Stimulated activated CD4-positive, alpha-beta T cell treated with anti-CD3 and anti-CD28 coated beads, Interleukin-15, amount 100 ng/mL, for 1 hour (primary cell): ENCODE measurements at places on chromosomes 13 and 19.

- DNase-seq: no peak
Measured at GRCh38 chr13:80430561-80430960, 89.6 kb upstream of the SPRY2 start.

DNA sequence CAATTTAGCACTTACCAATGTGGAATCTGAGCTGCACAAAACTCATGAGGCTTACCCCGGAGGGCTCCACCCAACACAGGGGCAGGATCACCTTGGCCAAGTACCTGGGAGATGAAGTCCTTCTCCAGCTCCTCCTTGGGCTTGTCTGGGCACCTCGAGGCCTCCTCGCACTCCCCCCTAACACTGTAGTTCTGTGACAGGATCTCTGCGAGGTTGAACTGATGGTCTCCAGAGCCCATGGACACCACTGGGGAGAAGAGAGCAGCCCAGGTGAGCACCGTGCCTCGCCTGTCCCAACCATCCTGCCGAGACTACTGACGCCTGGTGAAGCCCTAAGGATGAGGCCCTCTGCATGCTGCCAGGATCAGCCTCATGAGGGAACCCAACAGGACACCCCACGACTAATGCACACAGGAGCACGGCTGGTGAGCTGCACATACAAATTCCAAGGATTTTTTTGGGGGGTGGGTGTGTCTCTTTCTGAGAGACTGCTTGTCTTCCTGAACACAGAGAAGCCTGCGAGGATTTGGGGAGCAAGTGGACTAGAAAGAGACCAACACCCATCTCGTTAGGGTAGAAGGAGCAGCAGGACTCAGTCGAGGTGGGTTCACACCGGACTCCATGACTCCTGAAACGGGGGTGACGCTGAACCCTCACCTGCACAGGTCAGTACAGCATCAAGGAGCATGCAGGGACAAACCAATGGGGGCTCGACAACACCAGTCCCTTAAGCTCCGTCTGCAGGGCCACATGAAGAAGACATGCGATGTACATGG is 10.1 kb downstream of the MIER2 start:
- no peak for DNase-seq

DNA sequence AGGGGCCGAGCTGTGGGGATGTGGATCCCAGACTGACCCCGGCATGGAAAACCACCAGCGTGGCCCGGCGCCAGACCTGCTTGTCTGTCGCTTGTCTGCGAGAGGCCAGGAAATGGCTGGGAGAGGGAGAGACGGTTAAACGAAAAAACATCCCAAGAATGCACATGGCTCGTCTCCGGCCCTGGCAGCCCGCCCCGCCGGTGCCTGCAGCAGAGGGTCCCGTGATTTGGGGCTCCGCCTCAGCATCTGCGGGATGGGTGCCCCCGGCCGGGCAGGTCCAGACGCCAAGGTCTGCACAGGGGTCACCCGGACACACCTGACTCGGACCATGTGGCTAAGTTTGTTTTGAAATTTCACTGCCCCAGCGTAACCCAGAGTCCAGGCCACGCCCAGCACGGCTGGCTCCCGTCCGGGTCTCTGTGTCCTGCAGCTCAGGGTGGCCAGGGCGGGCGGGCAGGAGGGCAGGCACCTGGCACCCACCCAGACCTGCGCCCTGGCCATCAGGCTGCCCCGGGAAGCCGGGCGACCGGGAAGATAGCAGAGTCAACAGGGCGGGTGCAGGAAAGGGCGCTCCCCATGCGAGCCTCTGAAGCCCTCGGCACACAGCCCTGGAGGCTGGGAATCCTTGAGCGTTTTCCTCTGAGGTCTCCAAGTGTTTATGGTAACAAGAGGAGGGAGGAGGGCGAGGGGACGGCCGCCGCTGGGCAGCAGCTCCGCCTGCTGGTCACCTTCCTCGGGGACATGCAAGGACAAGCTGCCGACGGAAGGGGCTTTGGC is 103.2 kb downstream of the GADD45B start:
- DNase-seq: peak; percentile 43

GRCh38 chr19:1847684-1848398 is 442 bp downstream of the REXO1 start:
- DNase-seq: no peak

- DNase-seq: no peak
Measured at GRCh38 chr13:37596805-37597204, 1.8 kb downstream of the POSTN start.
